ENCODE measurements at places on chromosomes 13 and 19.
A peak's percentile ranks its signal among the peaks of the same experiment; 100 is the strongest.

GRCh38 chr19:4891066-4891465, 11.6 kb downstream of the ARRDC5 start:
- no peak for DNase-seq

GRCh38 chr13:73138638-73139491, 80.1 kb downstream of the KLF5 start:
- DNase-seq = no peak

DNA sequence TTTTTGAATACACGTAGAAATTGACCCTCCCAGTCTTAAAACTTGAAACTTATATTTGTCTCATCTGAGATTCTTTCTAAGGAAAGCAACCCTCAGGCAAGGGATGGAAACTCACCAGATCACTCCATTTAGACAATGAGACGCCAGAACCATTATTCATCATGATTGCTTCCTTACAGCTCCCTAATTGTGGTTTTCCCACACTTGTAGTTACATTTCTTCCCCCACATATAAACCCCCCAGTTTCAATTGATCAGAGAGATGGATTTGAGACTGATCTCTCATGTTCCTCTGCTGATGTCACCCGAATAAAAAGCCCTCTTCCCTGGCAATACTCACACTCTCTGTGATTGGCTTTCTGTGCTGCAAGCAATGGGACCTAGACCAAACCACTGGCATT, 197.9 kb upstream of the STARD13 start:
- peak; percentile 81 for DNase-seq

GRCh38 chr19:46946611-46947238, 72.9 kb upstream of the NPAS1 start:
- no peak for DNase-seq

GRCh38 chr19:45768655-45768983, 433 bp downstream of the SIX5 start:
- peak; percentile 47 for DNase-seq

DNA sequence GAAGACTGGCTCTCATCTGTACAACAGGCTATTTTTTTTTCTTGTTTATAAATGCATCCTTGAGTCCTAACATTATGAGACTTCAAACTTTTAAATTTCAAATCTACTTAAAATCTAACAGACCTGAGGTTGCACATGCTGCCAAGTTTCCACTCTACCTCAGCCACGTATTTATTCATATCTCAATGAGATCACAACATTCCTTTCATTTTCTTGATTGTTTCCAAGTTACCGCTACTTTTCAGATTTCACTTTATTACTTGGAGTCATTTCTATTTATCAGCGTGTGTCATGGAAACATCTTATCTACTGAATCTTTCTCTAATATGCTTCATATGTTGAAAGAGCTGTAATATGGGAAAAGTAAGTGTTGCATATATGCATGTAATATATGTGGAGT, 1257.5 kb upstream of the ATXN8OS start:
- DNase-seq = peak; percentile 12

DNA sequence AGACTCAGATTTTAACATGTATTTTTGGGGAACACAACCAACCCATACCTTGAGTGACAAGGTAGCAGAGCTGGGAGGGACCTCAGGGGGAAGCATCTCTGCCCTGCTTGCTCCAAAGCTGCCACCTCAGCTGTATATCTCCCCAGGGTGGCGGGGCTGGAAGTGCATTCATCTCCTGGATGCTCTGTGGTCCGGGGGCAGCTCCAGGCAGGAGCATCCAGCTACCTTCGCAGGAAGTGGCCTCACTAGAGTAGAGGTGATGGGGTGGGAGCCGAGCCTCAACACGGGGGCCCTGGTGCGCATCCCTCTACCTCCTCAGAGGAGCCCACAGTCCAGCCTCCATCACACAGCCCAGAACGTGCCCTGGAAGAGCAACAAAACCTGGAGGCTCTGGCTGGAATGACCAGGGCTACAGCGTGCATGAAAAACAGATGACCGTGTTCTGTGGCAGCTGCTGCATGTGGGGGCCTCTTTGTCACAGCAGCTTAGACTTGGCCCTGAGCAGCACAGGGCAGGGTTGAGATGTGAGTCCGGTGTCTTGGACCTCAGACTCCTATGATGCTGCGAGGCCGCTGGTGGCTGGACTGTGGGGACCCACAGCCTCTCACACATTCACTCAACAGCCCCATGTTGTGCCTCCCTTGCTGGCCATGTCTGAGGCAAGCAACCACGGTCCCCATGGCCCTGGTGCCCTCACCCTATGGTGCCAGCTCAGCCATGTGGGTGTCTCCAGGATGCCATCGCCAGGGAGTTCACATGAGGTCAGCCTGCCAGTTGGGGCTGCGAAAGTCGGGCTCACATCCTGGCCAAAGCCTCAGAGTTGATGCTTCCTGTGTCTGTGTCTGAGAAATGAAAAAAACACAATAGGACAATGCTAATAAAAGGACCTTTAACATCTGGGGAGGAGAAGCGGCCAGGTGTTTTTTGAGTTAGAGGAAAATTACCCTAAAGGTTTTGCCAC, 17.1 kb upstream of the GAS6 start:
- DNase-seq = no peak

DNA sequence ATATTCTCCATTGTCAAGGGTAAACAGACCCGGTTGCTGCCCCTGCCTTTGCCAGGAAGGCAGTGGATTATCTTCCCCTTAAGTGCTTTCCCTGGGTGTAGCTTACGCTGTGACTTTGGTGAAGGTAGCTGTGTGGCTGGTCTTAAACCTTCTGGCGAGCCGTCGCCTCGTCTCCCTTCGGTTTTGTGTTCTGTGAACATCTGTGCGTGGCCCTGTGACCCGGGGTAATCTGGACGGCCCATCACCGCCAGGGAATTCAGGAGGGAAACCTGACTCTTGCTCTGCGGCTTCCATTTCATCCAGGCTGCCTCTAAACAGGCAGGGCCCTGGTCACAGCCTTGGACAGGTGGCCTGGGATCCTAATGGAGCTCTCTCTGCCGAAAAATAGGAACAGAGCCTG, 78.7 kb downstream of the SHISA2 start:
- DNase-seq = no peak

DNA sequence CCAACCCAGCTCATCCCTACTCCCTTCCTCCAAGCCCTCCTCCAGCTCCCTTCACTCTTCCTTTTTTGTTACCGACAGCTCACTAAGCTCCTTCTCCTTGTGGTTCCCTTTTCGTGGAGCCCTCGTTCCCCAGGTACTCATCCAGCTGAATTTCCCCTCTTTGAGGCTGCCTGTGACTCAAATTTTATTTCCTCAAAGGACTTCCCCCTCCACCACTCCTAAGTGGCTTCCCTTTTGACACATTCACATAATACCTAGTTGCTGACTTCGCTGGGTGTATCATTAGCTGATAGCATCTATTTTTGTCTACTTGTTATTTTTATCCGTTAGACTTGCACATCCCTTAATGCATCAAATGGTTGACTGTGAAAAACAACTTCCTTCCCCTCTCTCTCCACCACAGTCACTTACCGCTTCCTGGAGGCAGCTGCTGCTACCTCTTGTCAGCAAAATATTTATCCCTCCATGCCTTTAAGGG, 14.5 kb downstream of the FFAR2 start:
- no peak for DNase-seq

DNA sequence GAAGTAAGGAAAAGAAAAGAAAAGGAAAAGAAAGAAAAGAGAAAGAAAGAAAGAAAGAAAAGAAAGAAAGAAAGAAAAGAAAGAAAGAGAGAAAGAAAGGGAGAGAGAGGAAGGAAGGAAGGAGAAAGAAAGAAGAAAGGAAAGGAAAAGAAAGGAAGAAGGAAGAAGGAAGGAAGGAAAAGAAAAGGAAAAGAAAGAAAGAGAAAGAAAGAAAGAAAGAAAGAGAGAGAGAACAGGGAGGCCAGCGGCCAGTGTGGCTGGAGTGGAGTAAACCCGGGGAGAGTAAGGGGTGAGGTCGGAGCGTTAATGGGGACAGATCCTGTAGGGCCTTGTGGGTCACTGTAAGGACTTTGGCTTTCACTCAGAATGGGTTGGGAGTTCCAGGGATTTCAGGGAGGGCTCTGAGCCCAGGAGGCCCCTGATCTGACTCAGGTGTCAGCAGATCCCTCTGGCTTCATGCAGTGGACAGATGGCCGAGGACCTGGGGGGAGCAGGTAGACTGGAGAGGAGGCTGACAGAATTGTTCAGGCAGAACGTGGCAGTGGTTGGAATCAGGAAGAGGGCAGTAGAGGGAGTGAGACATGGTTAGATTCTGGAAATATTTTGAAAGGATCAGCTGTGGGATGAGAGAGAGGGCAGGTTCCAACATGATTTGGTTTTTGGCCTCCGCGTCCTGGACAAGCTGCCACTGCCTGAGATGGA, 19.8 kb upstream of the FXYD3 start:
- no peak for DNase-seq

DNA sequence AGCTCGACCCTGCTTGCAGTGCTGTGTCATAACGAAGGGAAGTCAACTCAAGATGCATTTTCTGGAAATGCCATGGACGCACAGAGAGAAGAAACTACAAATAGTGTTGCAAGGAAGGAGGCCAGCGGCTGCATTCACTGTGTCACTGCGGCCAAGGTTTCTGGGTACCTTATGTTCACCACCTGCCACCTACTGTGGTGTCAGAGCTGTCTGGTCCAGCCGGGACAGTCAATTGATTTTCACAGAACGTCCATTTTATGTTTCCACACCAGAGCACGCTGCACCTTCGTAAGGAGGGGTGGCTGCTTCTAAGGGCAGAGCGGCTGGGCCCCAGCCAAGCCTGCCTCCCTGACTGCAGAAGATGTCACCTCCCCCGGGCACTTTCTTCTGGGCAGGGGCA, 17.7 kb downstream of the TSHZ3 start:
- no peak for DNase-seq

GRCh38 chr19:17314007-17314593, 4.7 kb downstream of the DDA1 start:
- no peak for DNase-seq

GRCh38 chr13:101570410-101570809, 117.9 kb downstream of the ITGBL1 start:
- no peak for DNase-seq

DNA sequence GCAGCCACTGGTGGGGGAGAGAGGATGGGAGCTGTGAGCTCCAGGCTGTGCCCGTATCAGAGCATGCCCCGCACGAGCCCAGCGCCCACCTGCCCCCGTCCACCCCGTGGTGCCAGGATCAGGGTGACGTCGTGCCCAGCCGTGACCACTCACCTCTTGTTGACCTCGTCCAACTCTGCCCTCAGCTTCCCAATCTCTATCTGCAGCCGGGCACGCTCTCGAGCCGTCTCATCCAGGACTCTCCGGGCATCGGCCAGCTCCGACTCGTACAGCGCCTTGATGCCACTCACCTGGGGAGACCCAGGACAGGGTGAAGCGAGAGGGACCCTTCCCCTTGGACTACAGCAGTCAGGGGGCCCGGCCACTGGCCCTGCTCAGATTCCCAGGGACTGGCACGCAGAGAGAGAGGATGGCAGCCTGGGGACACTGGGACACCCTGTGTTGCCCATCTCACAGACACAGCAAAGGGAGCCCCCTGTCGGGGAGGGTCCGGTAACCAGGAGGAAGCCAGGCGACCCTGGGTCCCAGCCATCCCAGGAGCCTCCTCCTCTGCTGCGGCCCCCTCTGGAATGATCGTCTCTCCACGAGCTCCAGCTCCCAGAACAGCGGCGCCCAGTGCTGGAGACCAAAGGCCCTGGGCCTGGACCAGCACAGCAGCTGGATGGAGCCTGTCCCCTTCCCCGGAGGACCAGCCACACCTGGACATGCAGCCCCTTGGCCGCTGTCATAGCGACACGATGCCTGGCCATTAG, 12.3 kb downstream of the LMNB2 start:
- DNase-seq = no peak

- DNase-seq = no peak
Observed at GRCh38 chr19:29515233-29515619, 10.6 kb upstream of the VSTM2B start.

- DNase-seq = peak; percentile 10
Observed at GRCh38 chr13:54637366-54637765, 1608.8 kb downstream of the OLFM4 start.

DNA sequence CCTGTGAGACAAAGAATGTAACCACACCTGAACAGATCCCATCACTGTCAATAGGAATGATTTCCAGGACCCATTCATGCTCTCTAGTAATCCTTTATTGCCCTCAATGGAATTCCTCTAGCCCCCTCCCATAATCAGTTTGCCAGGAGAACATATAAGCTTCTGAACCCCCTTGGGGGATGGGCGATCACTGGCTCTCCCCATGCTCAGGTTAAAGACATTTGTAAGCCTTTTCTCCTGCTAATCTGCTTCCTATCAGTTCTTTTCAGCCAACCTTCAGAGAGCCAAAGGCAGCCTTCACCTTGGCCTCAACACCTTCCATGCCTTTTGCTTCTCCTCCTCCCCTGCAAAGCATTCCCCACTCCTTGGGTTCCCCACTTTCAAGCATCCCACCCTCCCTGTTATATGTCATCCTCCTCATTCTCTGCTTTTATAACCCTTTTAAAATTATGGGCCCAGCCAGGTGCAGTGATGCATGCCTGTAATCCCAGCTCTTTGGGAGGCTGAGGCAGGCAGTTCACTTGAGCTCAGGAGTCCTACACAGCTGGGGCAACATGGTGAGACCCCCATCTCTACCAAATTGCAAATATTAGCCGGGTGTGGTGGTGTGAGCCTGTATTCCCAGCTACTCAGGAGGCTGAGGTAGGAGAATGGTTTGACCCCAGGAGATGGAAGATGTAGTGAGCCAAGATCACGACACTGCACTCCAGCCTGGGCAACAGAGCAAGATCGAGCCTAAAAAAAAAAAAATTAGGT, 12.4 kb downstream of the DPRX start:
- no peak for DNase-seq

DNA sequence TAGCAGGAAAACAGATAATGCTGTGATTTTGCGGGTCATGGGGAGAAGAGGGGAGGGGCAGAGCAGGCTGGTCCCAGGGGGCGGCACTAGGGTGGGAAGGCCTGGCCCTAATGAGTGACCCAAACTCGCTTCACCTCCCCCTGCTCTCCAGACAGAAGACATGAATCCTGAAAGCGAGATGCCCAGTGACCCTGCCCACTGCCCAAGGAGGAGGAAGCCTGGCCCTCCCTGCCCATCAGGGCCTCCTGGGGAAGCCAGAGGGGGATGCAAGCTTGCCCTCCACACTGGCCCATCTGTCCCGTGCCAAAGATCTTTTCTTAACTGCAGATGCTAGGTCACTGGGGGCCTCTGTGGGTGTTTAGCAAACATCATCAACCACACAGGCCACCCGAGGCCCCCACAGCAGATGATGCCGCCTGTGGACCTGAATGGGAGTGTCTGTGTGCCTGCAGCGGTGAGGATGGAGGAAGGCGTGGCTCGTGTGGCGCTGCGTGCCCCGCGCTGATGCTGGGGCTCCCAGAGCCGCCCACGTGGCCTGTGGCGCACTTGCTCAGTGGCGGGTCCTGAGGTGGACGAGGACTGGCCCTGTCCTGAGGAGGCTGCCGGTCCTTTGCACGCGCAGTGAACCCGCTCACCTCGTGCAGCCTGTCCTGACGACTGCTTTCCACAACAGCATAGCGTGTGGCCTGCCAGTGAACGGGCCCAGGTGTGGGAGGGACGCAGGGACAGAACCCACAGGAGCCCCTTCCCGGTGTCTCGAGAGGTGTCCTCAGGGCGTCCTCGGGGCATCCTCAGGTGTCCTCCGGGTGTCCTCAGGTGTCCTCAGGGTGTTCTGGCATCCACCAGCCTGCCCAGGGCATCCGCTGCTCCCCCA, 80.5 kb upstream of the MCF2L start:
- no peak for DNase-seq
